ENCODE measurements at places on chromosomes 2 and 18.

GRCh38 chr2:109439390-109439786 is 174.4 kb downstream of the SEPTIN10 start:
- peaks cover 78% of the 10 kb centered on the region for H3K36me3 ChIP-seq
- H3K27me3 ChIP-seq = no peaks in the 10 kb centered on the region
- DNase-seq = no peak
- no peaks in the 10 kb centered on the region for H3K4me1 ChIP-seq

- DNase-seq = no peak
- no peaks in the 10 kb centered on the region for H3K27me3 ChIP-seq
- H3K27ac ChIP-seq = peak overlapping the region; percentile 61
- H3K4me1 ChIP-seq = peaks cover 9% of the 10 kb centered on the region
Observed at GRCh38 chr18:13051950-13052349, 60.8 kb downstream of the CEP192 start.

DNA sequence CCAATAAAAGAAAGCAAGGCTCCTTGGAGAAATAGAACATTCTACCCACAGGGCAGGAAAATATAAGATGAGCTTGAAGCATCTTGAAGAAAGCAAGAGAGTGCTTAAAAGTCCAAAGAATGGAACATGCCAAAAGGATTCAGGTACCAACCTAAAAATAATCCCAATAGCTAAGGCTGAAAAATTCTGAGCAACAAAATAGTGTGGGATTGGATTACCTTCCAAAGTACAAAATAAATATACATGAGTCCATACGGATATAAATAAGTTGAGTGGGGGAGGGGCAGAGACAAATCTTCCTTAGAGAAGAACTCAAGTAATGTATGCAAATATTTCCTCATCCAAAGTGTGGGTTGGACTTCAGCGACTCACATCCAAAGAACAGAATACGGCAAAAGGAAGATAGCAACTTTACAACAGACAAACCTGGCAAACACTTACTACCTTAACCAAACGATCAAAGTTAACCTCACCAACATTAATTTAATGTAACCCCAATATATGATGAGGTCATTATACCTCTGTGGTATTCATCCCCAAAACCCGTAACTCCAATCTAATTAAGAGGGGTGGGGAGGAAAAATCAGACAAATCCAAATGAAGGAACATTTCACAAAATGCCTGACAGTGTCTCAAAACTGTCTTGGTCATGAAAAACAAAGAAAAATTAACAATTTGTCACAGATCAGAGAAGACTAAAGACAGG is 26.9 kb downstream of the MEMO1 start:
- H3K36me3 ChIP-seq = peaks cover 2% of the 10 kb centered on the region
- H3K4me3 ChIP-seq = no peak overlapping the region
- peaks cover 38% of the 10 kb centered on the region for H3K4me1 ChIP-seq
- H3K27ac ChIP-seq = no peak overlapping the region
- no peaks in the 10 kb centered on the region for H3K27me3 ChIP-seq
- no peak for DNase-seq

GRCh38 chr2:234631646-234632514 is 135.0 kb upstream of the ARL4C start:
- H3K4me1 ChIP-seq = no peaks in the 10 kb centered on the region
- peaks cover 28% of the 10 kb centered on the region for H3K27me3 ChIP-seq
- no peak overlapping the region for H3K27ac ChIP-seq
- no peak overlapping the region for H3K4me3 ChIP-seq

DNA sequence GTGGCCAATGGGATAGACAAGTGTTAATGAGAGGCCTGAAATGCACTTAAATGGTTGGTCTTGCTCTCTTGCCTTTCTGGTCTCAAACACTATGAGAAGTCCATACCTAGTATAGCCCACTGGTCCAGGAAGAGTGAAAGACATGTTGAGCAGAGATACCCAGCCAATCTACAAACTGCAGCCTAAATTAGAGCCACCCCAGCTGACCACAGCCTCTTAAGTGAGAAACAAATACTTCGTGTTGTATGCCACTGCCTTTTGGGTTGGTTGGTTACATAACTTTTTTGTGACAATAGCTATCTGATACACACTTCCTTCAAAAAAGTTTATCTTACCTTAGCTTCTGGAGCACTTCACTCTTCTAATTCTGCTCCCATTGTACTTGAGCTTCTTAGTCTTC is 8.8 kb upstream of the EXOC6B start:
- peaks cover 6% of the 10 kb centered on the region for H3K4me1 ChIP-seq
- H3K27me3 ChIP-seq = peaks cover 12% of the 10 kb centered on the region
- no peak for DNase-seq
- no peak overlapping the region for H3K4me3 ChIP-seq
- no peaks in the 10 kb centered on the region for H3K36me3 ChIP-seq

DNA sequence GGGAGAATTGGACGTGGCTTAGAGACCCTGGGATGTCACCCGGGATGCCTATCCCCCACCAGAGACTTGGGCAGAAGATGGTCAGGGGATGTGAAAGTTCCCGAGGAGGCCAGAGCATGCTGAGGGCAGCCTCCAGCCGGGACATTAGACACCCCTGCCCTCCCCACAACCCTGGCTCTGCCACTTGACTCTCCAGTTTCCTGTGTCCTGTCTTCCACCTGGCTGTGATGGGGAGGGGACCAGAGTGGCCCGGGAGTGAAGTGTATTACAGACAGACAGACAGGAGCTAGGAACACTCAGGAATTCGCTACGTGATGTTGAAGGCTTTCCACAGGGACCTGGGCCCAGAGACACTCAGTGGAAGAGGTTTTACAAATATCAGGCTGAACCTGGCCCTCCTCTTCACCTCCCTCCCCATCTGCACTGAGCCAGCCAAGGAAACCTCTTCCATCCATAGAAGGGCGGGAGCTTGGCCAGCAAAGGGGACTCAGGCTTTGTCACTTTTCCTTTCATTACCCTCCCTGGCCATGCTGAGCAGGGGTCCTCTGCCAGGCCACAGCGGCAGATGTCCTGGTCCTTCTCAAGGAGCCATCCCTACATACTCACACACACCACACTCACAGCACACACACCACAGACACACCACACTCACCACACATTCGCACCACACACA is 60.7 kb downstream of the SDC1 start:
- no peak for DNase-seq
- H3K4me1 ChIP-seq = no peaks in the 10 kb centered on the region
- H3K27ac ChIP-seq = no peak overlapping the region
- peaks cover 5% of the 10 kb centered on the region for H3K36me3 ChIP-seq
- peaks cover 5% of the 10 kb centered on the region for H3K27me3 ChIP-seq

- H3K27me3 ChIP-seq = no peaks in the 10 kb centered on the region
- DNase-seq = no peak
- no peak overlapping the region for H3K4me3 ChIP-seq
- no peaks in the 10 kb centered on the region for H3K36me3 ChIP-seq
- H3K27ac ChIP-seq = no peak overlapping the region
Observed at GRCh38 chr2:10210336-10210735, 87.8 kb downstream of the RRM2 start.

- no peaks in the 10 kb centered on the region for H3K36me3 ChIP-seq
- peaks cover 98% of the 10 kb centered on the region for H3K4me1 ChIP-seq
- peak overlapping the region; percentile 70 for H3K4me3 ChIP-seq
- H3K27ac ChIP-seq = peak overlapping the region; percentile 99
- no peaks in the 10 kb centered on the region for H3K27me3 ChIP-seq
Observed at GRCh38 chr2:136137982-136138381, 20.0 kb upstream of the CXCR4 start.

DNA sequence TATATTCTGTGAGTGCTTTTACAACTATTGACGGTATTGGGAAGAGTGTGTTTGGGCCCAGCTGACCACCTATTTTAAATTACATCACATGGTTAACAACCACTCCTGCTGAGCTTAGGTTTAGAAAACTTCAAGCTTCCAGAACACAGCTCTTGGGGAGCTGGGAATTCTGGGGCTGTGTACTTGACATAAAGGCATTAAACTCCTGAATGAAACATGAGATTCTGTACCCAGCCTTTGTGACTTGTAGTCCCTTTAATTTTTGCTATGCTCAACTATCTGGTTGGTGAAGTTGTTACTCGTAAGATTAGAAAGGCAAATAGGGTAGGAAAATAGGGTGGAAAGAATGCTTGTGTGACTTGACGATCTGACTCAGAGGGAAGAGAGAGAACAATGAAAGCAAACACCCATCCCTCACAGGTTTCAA is 66.9 kb downstream of the LTBP1 start:
- H3K4me1 ChIP-seq = no peaks in the 10 kb centered on the region
- no peak for DNase-seq
- H3K27me3 ChIP-seq = peaks cover 12% of the 10 kb centered on the region

- no peak overlapping the region for H3K4me3 ChIP-seq
- DNase-seq = no peak
- H3K27me3 ChIP-seq = no peaks in the 10 kb centered on the region
Observed at GRCh38 chr2:203383038-203383437, 54.8 kb downstream of the ABI2 start.

DNA sequence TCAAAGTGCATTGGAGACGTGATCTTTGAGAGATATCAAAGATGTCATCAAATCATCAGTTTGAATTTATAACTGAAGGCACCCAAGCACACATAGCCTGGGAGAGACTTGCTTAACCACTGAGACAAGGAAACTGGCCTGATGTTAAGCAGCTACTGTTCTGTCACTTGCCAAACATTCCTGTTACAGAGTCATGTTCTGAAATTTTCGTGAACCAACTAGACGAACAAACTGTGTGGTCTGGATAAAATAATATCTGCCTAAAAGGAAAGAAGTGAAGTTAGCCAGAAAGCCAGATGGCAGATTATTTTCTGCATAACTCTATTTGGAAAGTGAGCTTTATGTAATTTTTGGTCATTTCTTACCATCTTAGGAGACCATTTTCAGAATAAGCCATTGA is 51.4 kb downstream of the SPATS2L start:
- no peak for DNase-seq
- no peak overlapping the region for H3K27ac ChIP-seq
- no peaks in the 10 kb centered on the region for H3K36me3 ChIP-seq
- no peaks in the 10 kb centered on the region for H3K4me1 ChIP-seq
- H3K4me3 ChIP-seq = no peak overlapping the region

GRCh38 chr18:32530947-32531651 is 60.4 kb upstream of the GAREM1 start:
- no peak overlapping the region for H3K4me3 ChIP-seq
- peaks cover 2% of the 10 kb centered on the region for H3K4me1 ChIP-seq
- no peaks in the 10 kb centered on the region for H3K36me3 ChIP-seq
- DNase-seq = peak; percentile 66
- H3K27me3 ChIP-seq = peaks cover 4% of the 10 kb centered on the region
- peak overlapping the region; percentile 77 for H3K27ac ChIP-seq

DNA sequence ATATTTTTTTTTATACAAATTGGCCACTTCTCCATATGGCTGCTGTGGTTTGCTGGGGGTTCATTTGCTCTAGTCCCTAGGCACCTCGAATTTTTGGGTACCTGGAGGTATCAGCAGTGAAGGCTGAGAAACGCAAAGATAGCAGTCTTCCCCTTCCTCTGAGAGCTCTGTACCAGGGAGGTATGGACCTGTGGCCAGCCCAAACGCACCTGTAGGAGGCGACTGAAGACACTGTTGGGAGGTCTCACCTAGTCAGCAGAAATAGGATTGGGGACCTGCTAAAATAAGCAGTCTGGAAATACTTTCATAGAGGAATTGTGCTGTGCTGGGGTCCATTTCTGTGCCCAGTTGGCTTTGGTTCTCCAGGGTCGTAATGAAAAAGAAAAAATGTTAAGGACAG is 292.2 kb upstream of the CYP26B1 start:
- no peak for DNase-seq
- no peaks in the 10 kb centered on the region for H3K4me1 ChIP-seq
- no peak overlapping the region for H3K27ac ChIP-seq
- H3K27me3 ChIP-seq = no peaks in the 10 kb centered on the region
- H3K36me3 ChIP-seq = peaks cover 43% of the 10 kb centered on the region

DNA sequence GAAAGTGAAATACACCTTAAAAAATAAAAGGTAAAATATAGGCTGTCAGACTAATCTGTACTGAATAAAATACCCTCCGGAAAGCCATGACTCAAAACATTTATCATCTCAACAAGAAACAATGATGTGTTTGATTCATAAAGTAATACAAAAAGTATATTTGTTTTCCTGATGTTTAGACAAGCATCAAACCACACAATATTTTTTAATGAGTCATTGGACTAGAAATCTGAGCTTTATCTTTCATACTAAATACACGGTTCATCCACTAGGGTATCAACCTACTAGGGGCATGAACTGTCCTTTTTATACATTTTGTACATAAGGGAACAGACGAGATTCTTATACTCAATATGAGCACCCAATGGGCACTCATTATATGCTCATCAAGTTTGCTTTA is 31.3 kb downstream of the CD226 start:
- peaks cover 61% of the 10 kb centered on the region for H3K4me1 ChIP-seq
- DNase-seq = no peak

- H3K27ac ChIP-seq = no peak overlapping the region
- H3K4me3 ChIP-seq = no peak overlapping the region
- H3K36me3 ChIP-seq = peaks cover 4% of the 10 kb centered on the region
- H3K4me1 ChIP-seq = no peaks in the 10 kb centered on the region
- DNase-seq = no peak
- peaks cover 1% of the 10 kb centered on the region for H3K27me3 ChIP-seq
Observed at GRCh38 chr2:71852141-71852711, 295.4 kb downstream of the CYP26B1 start.

- H3K36me3 ChIP-seq = no peaks in the 10 kb centered on the region
- peak overlapping the region; percentile 98 for H3K27ac ChIP-seq
- no peaks in the 10 kb centered on the region for H3K27me3 ChIP-seq
- DNase-seq = no peak
- H3K4me1 ChIP-seq = peaks cover 52% of the 10 kb centered on the region
- peak overlapping the region; percentile 99 for H3K4me3 ChIP-seq
Observed at GRCh38 chr2:207164006-207164831, 1.5 kb downstream of the KLF7 start.

Data from naive thymus-derived CD8-positive, alpha-beta T cell (primary cell).